Activated CD4-positive, alpha-beta T cell treated with anti-CD3 and anti-CD28 coated beads for 1 hour (primary cell): ENCODE measurements at places on chromosomes 3 and 15.

DNA sequence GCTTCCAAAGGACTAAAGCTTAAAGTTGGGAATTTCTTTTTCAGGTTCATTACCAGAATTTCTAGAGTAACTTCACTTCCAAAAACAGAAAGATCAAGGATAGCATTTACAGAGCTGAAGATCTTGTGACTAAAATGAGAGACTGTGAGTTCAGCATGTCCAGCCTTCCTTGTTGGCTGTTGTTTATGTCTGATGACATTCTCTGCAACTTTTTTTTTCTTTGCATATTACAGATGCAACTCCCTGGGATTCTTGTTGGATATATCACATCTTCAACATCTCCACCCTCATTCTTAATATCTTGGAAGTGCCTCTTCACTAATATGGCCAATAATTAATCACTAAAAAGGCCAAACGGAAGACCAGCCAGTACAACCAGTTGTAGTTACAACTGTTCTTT is 86.2 kb upstream of the FRMD4B start:
- DNase-seq: no peak

DNA sequence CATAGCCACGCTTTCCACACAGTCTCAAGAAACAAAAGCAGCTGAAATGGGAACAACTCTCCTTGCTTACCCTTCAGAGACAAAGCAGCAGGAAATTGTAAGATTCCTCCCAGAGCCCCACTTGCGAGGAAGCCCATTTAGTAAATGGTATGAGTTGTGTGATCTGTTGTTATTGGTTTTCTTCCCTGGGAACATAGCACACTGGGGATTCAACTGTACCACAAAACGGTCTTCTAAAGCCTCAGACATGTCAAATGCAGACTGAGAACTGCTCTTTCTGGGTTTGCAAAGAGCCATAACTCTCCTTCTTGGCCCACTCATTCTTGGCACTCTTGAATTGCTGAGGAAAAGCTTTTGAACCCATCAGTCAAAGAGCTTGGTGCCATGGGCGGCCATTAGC is 101.0 kb upstream of the COL8A1 start:
- no peak for DNase-seq

- no peak for DNase-seq
Measured at GRCh38 chr3:90011131-90011530, 903.7 kb downstream of the EPHA3 start.

DNA sequence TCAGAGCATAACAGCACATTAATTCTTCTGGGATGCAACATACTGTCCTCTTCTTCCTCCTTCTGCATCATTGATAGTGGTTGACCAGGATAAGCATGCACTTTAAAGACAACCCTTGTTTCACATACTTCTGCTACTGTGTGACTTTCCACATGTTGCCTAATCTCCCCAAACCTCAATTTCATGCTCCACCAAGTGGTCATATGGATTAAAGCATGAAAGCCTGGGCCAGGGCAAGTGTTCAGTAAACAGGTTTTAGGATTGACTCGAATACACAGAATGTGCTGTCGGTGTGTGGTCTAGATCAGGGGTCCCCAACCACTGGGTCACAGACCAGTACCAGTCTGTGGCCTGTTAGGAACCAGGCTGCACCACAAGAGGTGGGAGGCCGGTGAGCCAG is 22.5 kb upstream of the BFSP2 start:
- no peak for DNase-seq

- DNase-seq: no peak
Measured at GRCh38 chr3:22542311-22542710, 660.8 kb upstream of the UBE2E2 start.

DNA sequence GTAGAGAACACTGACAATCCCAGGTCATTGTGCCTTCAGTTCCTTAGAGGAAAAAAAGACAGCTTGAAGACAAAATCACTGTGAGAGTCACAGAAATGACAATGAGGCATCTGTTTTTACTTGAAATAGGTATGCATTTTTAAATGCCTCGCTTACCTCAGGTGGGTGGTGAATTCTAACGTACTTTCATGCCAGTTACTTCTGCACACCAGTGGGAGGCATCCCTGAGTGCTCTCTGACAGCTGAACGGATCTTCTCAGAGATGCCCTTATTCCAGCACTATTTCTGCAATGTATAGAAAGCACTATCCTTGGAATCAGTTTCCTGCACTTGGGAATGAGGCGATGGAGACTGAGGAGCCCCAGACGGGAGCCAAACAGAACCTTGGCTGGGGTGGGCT is 16.2 kb downstream of the DPH3 start:
- no peak for DNase-seq

- no peak for DNase-seq
Measured at GRCh38 chr3:143668385-143668784, 179.9 kb downstream of the SLC9A9 start.

GRCh38 chr15:86300390-86301125 is 220.9 kb downstream of the AGBL1 start:
- DNase-seq: no peak

GRCh38 chr15:30072630-30073029 is 10.1 kb upstream of the GOLGA8J start:
- no peak for DNase-seq

DNA sequence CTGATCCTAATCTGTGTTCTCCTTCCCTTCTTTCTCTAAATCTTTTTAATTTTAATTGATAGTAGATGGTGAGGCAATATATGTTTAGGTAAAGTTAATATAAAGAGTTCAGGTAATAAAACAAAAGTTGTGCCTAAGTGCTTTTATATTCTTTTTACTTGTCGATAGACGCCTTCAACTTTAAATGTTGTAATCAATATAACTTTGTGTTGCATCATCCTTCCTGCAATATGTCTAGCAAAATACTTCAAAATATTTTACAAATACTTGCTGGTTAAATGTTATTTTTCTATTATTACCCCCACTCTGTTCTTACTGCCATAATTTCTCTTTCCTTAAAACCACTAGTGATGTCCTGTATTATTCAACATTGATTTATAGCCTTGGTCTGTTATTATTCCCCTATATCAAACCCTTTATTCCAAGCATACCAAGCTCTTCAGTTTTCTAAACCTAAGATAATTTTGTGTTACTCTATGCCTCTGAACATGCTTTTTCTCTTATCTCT is 92.4 kb downstream of the NAALADL2 start:
- DNase-seq: no peak

DNA sequence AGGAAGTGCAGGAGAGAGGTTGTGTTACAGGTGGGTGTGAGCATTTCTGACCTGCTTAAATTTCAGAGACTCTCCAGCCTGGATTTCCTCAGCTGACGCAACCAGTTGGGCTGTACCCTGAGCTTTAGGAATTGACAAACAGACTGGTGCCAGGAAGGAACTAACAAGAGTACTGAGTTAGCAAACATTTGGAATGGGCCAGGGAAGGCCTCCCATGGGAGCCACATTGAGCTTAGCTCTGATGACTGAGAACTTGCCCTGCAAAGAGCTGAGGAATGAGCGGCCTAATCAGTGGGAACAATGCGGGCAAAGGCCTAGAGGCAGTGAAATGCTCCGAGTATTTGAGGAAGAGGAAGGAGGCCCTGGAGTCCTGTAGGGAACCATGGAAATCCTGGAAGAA is 254.2 kb downstream of the FEZF2 start:
- no peak for DNase-seq

- no peak for DNase-seq
Measured at GRCh38 chr3:56633602-56634535, 49.2 kb downstream of the TASOR start.

DNA sequence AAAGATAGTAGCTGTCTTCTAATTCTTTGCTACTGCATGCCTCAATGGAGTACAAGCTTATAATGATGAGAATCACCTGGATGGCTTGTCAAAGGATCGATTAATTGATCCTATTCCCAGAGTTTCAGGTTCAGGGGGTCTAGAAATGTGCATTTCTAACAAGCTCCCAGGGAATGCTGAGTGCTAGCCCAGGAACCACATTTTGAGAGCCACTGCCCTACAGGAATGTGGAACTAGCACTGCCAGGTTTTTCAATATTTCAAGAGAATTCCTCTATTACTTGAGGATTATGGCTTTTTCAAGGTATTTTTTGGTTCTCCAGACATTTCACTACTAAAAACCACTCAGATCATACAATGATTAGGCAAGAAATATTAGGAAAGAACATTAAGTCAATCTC is 52.7 kb downstream of the RARB start:
- DNase-seq: no peak

DNA sequence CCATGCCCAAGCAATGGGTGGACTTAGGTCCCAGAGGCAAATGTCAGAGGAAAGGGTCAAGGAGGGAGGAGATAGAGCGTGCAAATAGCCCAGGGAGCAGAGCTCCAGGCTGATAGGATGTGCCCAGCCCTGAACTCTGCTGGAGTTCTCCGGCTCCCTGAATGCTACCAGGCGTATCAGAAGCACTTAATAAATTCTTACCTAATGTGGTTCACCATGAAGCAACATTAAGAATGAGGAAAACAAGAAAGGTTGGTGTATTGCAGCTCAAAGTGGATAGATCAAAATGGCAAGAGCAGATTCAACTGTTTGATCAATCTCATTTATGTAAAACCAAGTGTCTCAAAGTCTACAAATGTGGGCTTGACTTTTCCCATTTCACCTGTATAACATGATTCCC is 38.3 kb downstream of the PXYLP1 start:
- no peak for DNase-seq

DNA sequence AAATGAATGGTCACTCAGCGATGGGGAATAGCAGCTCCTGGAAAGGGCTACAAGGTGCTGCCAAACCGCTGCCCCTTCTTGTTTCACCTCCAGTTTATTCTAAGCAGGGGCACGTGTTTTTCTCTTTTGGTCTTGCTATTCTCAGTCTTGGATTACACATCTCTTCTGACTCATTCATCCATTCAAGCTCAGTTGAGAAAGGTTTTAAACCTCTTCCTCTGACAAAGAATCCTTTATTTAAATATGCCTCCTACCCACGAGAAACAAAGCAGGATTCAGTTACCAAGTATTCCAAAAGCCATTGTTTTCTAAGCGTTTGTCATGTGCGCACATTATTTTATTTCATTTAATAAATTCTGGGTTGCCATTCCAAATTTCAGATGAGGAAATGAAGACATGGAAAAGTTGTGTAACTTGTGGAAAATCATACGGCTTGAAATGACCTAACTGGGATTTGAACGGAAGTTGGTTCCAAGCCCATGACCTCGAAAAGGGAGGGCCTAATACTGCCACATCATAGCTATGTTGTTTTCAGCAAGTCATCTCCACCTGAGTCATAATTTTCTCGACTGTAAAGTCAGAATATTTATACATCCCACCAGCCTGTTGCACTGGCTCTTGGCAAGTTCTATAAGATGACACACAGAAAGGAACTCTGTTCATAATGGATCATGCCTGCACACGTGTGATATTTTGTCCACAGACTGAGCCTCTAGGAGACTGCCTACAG is 292.0 kb upstream of the SLCO3A1 start:
- no peak for DNase-seq

- no peak for DNase-seq
Measured at GRCh38 chr3:128727485-128727884, 1.5 kb downstream of the RAB7A start.

DNA sequence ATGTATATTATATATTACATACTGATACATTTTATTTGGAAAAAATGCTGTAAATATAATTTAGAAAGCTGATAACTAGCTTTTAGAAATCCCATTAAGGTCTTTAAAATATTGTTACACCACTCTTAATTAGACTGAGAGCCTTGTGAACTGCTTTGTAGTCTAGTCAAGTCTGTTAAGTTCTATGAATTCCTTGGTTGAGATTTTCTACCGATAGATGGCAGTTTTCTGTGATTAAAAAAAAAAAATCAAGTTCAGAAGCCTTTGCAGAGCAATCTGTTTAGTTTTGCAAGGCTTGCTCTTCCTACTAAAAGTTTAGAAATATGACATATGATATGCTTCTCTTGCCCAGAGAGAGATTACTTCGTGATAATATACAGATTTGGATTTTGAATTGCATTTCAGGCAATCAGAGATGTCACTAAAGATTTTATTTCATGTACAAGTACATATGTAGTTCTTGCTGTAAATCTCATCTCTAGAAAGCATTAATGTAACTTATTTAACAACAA is 60.4 kb upstream of the SLITRK3 start:
- DNase-seq: no peak

DNA sequence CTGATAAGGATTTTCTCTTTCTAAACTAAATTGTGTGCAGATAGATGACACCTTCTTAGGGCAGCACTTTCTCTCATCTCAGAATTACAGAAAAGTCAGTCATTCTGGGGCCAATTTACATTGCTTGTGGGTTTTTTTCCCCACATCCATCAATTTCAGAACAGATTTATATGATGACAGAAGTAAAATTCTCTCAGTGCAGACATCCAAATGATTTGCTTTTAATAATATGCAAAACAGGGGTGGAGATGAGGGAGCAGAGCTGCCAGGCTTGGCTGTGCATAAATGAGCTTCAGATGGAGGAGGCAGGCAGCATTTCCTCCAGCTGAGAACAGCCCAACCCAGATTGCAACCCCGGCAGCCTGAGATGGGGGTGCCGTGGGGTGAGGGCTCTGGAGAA is 44.0 kb downstream of the EDEM1 start:
- no peak for DNase-seq

GRCh38 chr15:75695634-75696310 is 16.9 kb downstream of the CSPG4 start:
- no peak for DNase-seq

DNA sequence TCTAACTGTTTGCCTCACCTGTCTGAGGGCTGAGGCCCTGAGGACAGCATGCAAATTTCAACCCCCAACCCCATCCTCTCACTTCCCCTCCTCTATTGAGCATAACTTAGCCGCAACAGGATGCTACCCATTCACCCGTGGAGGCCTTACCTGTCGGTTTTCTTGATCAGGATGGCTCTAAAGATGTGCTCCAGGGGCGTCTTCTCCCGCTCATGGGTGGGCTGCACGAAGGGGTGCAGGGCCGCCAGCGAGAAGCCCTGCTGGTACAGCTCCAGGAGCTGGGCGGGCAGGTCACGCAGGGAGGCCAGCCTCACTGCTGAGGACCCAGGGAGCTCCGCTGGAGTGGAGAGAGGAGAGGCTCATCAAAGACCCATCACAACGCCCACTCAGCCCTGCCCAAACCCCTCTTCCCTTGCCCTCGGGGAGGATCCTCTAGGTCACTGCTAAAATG is 79.8 kb downstream of the RFTN1 start:
- no peak for DNase-seq

- no peak for DNase-seq
Measured at GRCh38 chr3:171614318-171614921, 154.2 kb upstream of the TNIK start.

- DNase-seq: no peak
Measured at GRCh38 chr3:143565951-143566350, 282.3 kb downstream of the SLC9A9 start.
